ENCODE measurements at places on chromosomes 4 and X.

GRCh38 chrX:71301195-71301924 lies at the start of gene ITGB1BP2:
Gene ITGB1BP2, plus strand, starts transcription at chrX:71301750. Its CDS starts 57 bp downstream, at chrX:71301807.
- no peak for DNase-seq

GRCh38 chrX:8981723-8982122 lies 52.2 kb downstream of the FAM9B start:
- DNase-seq = no peak

- DNase-seq = no peak
Observed at GRCh38 chrX:72313707-72314641, 8.3 kb upstream of the CITED1 start.

DNA sequence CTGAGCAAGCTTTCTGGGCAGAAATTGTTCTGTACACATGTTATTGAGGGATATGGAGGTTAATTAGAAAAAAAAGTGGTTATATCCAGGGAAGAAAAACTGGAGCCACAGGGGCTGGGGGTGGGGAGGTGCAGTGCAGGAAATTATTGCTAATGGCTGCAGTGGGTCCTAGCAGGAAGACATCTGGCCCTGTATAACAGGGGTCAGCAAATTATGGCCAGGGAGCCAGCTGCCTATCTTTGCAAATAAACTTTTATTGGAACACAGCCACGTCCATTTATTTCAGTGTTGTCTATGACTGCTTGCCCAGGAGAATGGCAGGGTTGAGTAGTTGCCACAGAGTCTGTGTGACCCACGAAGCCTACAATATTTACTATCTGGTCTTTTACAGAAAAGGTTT lies 23.4 kb upstream of the PRPS2 start:
- no peak for DNase-seq

DNA sequence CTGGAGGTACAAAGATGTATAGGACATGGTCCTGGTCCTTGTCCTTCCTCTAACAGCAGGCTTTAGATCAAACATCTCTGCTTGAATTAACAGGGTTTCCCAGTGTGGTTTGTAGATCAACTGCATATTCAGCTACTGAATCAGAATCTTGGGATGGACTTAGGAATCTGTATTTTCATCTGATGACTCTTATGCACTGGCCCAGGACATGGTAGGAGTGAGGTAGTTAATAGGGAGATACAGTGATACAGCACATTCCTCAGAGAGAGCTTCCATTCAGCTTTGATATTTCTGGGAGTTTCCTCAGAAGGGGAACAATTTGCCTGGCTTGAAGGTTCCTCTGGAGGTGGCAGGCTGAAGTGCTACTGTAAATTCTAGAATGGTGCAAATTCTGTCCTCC lies 203.1 kb downstream of the LARP7 start:
- no peak for DNase-seq

- no peak for DNase-seq
Observed at GRCh38 chrX:102846544-102847236, 90.4 kb upstream of the RAB40AL start.

DNA sequence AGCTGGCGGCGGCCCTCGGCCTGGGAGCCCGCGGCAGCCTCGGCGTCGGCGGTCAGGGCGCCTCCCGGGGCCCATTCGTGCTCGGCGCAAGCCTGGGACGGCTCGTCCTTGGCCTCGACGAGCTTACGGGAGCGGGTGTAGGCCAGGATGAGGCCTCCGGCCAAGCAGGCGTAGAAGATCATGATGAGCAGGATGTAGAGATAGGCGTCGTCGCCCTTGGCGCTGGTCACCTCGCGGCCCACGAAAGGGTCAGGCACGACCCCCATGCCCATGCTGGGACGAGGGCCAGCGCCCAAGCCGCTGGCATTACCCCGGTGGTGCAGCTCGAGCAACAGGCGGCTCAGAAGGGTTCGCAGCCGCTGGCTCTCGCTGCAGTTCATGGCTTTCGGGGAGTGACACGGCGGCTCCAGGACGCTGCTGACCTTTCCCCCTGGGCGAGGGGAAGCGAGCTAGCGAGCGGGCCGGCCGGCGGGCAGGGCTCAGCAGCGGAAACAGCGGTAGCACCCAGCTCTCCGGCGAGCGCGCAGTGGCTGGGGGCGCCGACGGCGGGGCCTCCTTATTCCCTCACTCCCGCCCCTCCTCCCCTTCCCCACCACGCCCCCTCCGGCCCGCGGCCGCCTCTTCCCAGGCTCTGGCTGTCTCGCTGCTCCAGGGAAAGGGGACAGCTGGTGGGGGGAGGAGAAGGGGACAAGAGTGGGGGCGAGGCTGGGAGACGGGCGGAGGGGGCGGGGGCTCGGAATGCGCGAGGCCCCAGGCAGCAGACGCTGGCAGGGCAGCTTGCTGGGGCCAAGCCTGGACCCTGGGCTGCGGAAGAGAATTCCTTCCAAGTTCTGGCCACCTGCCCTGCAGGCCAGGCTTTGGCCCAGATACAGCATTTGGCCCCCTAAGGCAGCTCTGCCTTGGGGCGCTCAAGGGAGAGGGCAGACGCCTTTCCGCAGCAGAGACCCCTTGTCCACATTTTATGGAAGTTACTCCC lies at the start of gene KCNE5:
TSS of gene KCNE5 (minus strand) at position 532 of the 976 bp plus-strand sequence. CDS start at position 380, 152 bp downstream.
- no peak for DNase-seq

All from NCI-H460 (cell line).